ENCODE measurements at places on chromosomes 6 and 20.

GRCh38 chr6:145621776-145622175 is 113.5 kb downstream of the EPM2A start:
- DNase-seq: no peak

- no peak for DNase-seq
Observed at GRCh38 chr6:11973238-11973637, 38.9 kb upstream of the HIVEP1 start.

- peak; percentile 27 for DNase-seq
Observed at GRCh38 chr6:82057846-82058554, 189.5 kb downstream of the IBTK start.

DNA sequence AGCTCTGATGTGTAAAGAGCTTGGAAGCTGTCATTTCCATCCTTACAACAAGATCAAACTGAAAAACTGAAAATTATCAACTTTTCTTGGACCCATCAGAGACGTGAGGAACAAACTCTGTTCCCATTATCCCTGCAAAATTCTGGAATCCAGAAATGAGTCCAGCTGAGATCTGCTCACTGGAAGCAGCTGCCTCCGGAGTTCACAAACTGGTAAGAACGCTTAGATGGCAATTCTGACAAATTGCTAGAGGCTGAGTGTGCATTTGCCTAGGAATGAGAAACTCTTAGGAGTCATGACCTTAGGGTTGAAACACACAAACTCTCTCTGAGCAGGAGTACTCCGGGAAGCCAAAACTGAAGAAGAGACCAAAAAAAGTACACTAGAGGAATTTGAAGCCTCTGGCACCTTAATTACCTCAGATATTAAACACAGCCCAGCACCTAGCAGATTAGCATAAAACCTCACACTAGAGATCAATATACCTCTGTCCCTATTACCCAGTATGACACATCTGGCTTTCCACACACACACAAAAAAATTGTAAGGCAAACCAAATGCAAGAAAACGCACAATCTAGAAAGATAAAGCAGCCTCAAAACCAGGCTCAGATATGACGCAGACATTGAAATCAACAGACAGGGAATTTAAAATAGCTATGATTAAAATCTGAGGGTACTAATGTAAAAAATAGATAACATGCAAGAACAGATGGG is 233.5 kb upstream of the SGK1 start:
- peak; percentile 89 for DNase-seq

- DNase-seq: no peak
Observed at GRCh38 chr6:144211160-144211559, 60.8 kb downstream of the STX11 start.

Measured in M059J (cell line).